Activated naive CD8-positive, alpha-beta T cell treated with anti-CD3 and anti-CD28 coated beads for 36 hours (primary cell): ENCODE measurements at places on chromosomes 5 and 9. TPM values are rescaled to one million over a fixed set of nuclear protein-coding genes. Genes with fewer than 3 reads are reported as not detected.

DNA sequence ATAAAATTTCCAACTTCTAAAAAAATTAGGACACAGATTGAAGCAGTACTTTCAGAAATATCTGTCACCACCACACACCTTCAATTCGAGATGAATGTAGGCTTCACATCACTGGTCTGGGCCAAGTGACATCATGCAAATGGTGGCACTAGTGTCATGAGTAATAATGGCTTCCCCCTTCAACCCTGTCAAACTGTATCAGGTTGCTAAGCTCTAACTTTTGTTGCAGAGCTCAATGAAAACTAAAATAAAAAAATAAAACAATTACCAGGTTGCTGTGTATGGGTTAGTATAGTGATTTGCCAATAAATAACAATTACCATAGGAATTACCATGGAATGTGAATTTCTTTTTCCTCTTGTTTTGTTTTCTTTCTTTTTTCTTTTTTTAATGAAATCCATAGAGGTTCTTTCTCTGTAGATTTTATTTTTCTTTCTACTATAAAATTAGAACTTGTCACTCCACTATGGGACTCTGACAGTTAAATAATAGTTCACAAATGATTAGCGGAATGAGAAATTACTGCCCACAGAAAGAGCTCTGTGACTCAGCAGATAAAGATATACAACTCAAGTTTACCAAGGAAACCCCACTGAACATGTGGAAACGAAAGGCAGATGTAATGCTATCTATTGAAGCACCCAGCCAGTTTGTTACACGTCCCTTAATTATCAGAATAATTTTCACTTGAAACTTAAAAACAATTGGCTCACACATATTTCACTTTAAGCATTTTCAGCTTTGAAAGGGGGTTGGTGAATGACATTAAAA, 783.8 kb upstream of the WWC1 start:
- DNase-seq: no peak

- no peak for DNase-seq
These were observed 11.5 kb downstream of the ANXA1 start for GRCh38 chr9:73162987-73163768.

Gene SLC25A51
- total RNA-seq: 32.7 TPM

Gene IQGAP2
- 30.3 TPM for total RNA-seq

Gene FUBP3
- 50.8 TPM for total RNA-seq

Gene SEC16A
- 71.2 TPM for total RNA-seq

Gene SERF1A
- 11.5 TPM for total RNA-seq

Gene IFNA13
- total RNA-seq: not detected
